Muscle of leg (tissue), 16 donors: ENCODE measurements at places on chromosomes 5 and 9. TPM values are rescaled to one million over a fixed set of nuclear protein-coding genes. Genes with fewer than 3 reads are reported as not detected.

- no peak for DNase-seq
Observed at GRCh38 chr9:122228191-122228567, 578 bp downstream of the LHX6 start.

DNA sequence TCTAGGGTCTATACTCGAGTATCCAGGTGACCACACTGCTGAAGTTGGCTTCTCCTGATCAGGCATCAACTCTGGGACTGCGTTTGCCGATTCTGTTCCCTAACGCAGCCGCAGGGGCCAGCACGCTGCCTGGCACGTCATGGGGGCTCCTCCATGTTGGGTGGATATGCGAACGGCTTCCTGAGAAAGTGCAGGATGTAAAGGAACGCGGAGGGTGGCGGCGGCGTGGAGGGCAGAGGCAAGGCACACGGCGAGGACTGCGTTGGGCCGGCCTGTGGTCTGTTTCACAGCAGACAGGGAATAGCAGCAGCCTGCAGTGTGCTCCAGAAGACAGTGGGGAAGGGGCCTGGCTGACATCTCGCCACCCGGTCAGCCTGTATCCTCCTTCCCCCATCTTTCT is 3.8 kb downstream of the LCN10 start:
- DNase-seq, result no peak

GLRA1 gene
- polyA plus RNA-seq, result not detected

GRCh38 chr9:3840311-3840710 is 314.5 kb upstream of the RFX3 start:
- DNase-seq, result no peak

PLAA gene
- 32.3 TPM for polyA plus RNA-seq

DNA sequence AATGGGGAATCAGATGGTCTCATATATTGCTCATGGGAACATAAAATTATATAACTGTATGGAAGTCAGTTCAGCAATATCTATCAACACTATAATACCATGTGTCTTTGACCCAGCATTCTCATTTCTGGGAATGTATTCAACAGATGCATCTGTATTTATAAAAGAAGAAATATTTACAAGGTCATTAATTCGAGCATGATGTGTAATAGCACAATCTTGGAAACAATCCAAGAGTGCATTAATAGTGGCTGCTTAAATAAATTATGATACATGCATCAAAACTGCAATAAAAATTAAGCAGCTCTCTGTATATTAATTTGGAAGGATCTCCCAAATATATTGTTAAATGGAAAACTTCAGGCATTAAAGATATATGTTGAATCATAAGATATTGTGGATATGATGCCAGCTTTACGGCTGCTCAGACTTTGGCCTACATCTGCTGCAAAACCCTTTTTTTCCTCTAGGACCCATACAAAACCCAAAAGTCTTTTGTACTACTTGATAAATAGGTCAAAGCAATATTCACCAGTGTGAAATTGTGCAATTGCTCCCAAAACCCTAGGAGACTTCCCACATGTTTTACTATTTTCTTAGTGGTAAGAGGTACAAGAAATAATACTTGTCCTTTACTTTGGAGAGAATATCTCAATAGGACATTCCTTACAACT is 45.3 kb upstream of the ISOC1 start:
- peak; percentile 42 for DNase-seq

PAEP gene
- 0.30 TPM for polyA plus RNA-seq

GRCh38 chr5:143218517-143219170 is 184.8 kb downstream of the NR3C1 start:
- DNase-seq, result no peak

C9 gene
- polyA plus RNA-seq, result 0.26 TPM

WWC1 gene
- polyA plus RNA-seq, result 0.60 TPM

DNA sequence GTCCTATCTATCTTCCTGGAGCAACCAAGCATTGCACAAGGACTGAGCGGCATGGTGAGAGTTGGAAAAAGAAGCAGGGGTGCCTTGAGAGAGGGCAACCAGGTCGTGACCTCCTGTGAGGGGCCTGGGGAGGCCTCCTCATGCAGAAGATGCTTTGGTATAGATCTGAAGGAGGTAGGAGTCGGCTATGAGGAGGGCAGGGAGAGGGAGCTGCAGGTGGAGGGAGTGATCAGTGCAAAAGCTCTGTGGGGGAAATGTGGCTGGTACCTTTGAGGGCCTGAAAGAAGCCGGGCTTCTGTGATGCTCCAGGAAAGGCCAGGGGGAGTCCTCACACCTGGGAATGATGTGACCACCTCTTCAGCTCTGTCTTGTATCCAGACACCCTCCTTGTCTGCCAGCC is 3.6 kb upstream of the SLC25A48 start:
- DNase-seq, result no peak

- DNase-seq, result peak; percentile 79
Observed at GRCh38 chr9:113541019-113541900, 77.7 kb downstream of the RGS3 start.

CDH6 gene
- 2.8 TPM for polyA plus RNA-seq

CSF1R gene
- 31.4 TPM for polyA plus RNA-seq

- DNase-seq, result peak; percentile 97
Observed at GRCh38 chr9:14030375-14031059, 283.4 kb downstream of the NFIB start.

- peak; percentile 85 for DNase-seq
Observed at GRCh38 chr9:136051837-136052471, 43.1 kb downstream of the NACC2 start.

GRCh38 chr9:90943341-90943740 is 141.7 kb downstream of the SYK start:
- no peak for DNase-seq

NPR3 gene
- 18.4 TPM for polyA plus RNA-seq
